ENCODE measurements at places on chromosomes 7 and 10.

- DNase-seq = no peak
These were observed 42.7 kb upstream of the OIT3 start for GRCh38 chr10:72850861-72851260.

DNA sequence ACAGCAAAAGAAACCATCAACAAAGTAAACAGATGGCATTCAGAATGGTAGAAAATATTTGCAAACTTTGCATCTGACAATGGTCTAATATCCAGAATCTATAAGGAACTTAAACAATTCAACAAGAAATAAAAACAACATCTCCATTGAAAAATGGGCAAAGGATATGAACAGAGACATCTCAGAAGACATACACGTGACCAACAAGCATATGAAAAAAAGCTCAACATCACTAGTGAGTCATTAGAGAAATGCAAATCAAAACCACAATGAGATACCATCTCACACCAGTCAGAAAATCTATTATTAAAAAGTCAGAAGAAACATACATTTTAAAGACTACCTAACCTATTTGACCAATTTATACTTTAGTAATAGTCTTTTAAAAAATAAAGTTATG is 571.3 kb upstream of the NRG3 start:
- DNase-seq = no peak

GRCh38 chr10:88477343-88478085 is 105.6 kb downstream of the RNLS start:
- DNase-seq = no peak

DNA sequence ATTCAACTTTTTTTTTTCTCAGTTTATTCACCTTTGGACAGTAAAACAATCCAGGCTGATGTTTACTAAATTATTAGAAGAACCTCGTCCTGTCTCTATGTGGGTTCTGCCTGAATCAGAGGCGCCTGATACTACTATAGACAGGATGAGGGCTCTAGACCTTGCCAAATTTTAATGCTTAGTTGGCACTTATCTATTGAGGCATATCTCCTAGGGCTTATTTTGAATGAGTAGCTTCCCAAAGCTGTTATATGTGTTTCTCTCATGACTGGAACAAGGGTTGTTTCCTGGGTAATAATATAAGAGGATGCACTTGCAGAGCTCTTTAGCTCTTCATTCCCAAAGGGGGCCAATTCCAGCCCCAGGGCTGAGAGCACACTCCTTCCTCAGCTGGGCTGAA is 23.6 kb downstream of the HECW1 start:
- no peak for DNase-seq

DNA sequence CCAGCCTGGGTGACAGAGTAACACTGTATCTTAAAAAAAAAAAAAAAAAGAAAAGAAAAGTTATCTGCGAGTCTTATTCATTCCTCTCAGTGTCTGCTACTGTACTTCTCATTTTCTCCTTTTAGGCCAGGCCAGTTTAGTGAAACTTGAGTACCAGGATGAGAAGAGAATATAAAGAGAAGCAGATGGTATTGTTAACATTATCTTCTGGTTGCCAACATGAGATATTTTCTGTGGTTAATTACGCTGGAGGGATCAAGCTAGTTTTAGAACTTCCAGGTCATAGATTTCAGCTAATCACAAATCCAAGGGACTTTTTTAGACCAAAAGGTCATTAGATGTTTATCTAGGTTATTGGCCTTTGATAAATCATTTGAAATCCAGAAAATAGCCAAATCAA is 252.6 kb upstream of the SMIM30 start:
- DNase-seq = no peak

DNA sequence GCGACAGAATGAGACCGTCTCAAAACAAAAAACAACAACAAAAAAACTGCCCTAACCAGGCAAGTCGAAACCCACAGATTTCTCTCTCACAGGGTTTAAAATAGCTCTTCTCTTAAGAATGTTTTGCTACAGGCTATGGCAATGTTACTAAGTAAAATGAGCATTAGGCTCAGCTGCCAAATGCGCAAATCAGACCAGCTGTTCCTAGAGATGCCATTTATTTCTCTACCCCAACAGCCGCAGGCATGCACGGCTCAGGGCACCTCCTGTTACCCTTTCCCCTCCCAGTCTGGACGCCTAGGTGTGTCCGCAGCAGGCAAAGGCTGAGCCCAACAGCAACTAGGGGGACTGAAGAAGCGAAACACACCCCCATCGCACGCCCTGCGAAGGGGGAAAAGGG is 168.3 kb upstream of the MBL2 start:
- no peak for DNase-seq

DNA sequence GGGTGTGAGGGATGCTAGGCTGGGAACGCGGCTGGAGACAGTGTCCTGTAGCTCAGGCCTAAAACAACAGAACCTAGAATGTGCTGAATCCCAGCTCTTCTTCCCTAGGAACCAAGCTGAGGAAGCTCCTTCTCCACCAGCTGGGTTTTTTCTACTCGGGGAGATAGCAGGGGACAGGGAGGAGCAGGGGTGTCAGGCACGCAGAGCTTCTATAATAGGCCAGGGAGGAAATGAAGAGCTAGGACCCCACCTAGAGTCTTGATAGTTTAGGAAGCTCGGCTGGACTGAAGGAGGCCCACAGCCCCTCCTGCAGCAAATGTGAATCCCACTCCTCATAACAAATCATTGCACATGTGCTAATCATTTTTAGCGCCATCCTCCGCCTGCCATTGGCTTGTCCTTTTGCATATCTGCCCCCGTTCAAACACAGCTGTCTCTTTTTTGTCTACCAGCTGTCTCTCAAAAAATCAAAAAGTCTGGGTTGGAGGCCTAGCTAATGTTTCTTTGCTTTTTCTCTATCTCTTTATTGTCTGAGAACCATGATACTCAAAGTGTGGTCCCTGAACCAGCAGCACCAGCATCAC is 24.1 kb upstream of the FAM180A start:
- DNase-seq = no peak

DNA sequence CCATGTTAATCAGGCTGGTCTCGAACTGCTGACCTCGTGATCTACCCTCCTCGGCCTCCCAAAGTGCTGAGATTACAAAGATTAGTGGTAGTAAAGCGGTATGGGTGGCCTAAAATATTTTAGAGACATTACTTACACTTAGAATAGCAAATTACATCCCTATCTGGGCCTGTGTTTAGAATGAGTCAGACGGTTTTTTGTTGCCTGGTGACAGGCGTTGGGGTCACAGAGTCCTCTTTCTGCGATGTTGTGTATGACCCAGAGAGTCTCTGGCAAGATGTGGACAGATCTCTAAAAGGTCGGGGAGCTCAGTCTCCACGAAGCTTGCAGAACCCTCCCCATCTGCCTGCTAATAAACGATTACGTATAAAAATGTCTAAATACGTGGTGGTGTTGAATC is 39.6 kb upstream of the PRKCQ start:
- DNase-seq = no peak

All from stimulated activated CD4-positive, alpha-beta T cell treated with anti-CD3 and anti-CD28 coated beads, Interleukin-12 subunit alpha, Interleukin-12 subunit beta, amount 100 ng/mL, for 48 hours (primary cell).